Fibroblast of pulmonary artery (primary cell): ENCODE measurements at places on chromosomes 1 and 21.

- DNase-seq: peak; percentile 75
Observed at GRCh38 chr1:39167632-39168209, 36.8 kb upstream of the MACF1 start.

- no peak for DNase-seq
Observed at GRCh38 chr1:41340655-41341364, 20.4 kb upstream of the FOXO6 start.

GRCh38 chr21:39388811-39389155, 39.9 kb upstream of the HMGN1 start:
- no peak for DNase-seq

DNA sequence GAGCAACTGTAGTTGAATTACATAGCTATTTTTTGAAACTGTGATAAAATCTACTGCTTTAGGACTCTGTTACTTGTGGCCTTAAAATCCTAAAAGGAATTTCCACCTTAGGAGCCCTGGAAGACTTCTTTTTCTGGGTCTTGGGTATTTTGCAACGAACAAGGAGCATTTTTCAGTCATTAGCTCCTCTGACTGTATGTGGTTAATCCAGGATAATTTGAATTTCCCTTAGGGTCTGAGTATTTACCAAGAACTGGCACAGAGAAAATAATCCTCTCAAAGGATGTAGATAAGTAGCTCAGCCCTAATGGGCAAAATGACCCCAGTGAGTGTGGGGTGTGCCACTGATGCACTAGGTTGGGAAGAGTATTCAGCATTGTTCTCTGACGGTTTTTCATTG, 170.4 kb downstream of the VAV3 start:
- no peak for DNase-seq

DNA sequence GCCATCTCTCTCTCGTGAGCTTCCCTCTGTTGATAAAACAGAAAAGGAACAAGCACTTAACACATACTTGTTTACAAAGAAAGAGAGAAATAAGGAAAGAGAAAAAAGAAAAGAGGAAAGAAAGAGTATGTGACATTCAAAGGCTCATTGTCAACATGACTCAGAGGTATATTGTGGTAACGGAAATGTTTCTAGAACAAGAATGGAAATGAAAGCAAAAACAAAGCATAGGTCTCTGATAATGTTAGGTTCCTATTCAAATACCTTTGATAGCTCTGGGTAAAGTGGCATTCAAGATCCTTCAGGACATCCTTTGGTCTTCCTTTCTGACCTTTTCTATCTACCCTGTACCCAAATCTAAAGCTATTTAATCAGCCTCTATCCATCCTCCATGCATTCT, 67.4 kb upstream of the DMRTA2 start:
- no peak for DNase-seq

GRCh38 chr1:181531951-181532600, 48.8 kb downstream of the CACNA1E start:
- no peak for DNase-seq

GRCh38 chr1:230279583-230279945, 146.6 kb downstream of the PGBD5 start:
- DNase-seq: no peak

DNA sequence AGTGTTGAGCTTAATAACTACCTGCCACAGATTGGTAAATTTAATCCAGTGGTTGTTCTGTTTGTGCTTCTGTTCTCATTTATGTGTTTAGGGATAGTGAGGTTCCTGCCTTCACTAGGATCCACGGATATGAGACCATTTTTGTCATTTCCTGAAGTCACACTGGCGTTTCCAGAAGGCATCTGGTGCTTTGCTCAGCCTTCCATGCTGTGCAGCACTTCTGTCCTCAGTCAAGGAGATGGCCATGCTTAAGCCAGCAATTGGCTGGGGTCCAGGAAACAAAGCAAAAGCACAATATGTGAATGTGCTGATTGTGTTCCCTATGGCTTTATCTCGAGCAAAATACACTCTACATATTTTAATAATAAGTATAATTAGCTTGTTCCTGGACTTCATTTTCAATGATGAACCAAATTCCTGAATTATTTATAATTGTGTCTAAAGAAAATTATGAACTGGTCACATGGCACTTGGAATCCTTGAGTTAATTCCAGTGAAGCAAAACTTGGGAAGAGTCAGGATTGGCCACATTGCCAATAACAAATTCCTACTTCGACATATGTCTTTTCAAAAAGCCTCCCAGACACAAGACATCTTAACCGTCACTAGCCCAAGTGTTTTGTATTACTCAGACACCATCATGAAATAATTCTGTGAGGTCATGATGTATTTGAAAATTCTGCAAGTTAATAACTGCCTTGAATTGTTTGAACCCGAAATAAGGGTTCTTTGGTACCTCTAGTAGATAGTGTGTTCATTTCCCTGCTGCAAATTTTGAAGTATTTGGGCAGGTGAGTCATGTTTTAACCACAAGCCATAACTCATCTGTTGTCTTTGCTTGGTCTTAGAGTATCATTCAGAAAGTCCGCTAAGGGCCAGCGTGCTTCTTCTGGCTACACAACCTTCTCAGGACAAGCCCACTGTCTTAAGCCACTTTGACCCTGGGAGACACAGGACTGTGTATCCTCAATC, 412.4 kb downstream of the DISC1 start:
- peak; percentile 24 for DNase-seq

- DNase-seq: no peak
Observed at GRCh38 chr1:53586765-53587164, 127.6 kb downstream of the DMRTB1 start.

DNA sequence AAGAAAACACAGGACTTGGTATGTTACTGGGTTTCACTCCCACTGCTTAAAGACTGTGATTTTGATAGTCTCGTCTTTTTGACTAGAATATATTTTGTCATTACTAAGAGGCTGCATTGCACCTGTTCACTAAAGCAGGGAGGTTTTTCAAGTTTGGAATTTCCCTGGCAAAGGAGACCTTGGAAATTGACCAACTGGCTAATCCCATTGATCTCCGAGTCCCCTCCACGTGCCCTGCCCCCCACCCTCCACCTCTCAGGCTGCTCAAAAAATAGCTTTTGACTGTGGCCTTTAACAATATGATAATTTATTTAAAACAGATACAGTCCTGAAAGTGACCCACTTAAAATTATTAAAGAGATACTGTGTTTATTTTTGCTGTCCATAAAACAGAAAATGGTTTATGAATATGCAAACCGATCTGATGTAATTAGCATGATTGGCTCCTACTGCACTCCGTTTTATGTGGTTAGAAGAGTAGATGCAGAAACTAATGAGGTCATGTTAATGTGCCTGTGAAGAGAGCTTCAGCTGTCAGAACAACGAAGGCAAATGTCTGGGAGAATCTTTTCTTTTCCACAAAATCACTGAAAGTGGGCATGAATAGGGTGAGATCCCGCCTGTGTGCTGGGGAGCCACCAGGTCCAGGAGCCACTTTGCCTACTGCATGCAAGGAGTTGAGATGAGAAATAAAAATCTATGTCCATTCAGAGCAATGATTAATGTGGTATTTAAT, 361.5 kb downstream of the RRAGC start:
- no peak for DNase-seq

- DNase-seq: peak; percentile 7
Observed at GRCh38 chr1:101781201-101781831, 215.4 kb downstream of the OLFM3 start.

- DNase-seq: no peak
Observed at GRCh38 chr1:19121192-19121591, 88.9 kb downstream of the UBR4 start.

- peak; percentile 46 for DNase-seq
Observed at GRCh38 chr21:16418226-16418625, 688.4 kb downstream of the USP25 start.

- peak; percentile 96 for DNase-seq
Observed at GRCh38 chr1:223700942-223701637, 11.2 kb upstream of the CAPN2 start.

GRCh38 chr21:29385934-29386520, 87.3 kb downstream of the BACH1 start:
- no peak for DNase-seq

- DNase-seq: no peak
Observed at GRCh38 chr1:50522691-50523342, 99.6 kb upstream of the DMRTA2 start.

DNA sequence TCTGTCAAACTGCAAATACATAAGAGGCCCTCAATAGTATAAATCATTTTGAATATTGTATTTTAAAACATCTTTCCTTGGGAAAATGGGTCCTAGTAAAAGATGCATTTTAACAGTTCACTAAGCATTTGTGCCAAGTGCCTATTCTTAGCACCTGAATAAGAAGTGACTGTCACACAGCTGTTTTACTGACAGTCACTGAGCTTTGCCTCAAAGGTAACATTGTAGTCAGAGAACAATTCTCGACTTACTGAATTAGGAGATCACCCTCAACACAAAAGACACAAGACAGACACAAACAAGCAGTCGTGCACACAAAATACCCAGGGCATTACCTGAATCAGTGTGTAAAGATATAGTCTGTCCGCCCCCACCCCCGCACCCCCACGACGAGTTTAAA, 408 bp downstream of the ESRRG start:
- DNase-seq: no peak

- no peak for DNase-seq
Observed at GRCh38 chr1:147208619-147209018, 16.5 kb downstream of the FMO5 start.

- no peak for DNase-seq
Observed at GRCh38 chr1:152039461-152039860, 2.7 kb upstream of the S100A11 start.

- DNase-seq: no peak
Observed at GRCh38 chr1:6491966-6492365, 499 bp upstream of the PLEKHG5 start.

- DNase-seq: no peak
Observed at GRCh38 chr1:84424513-84425149, 26.3 kb downstream of the DNASE2B start.

DNA sequence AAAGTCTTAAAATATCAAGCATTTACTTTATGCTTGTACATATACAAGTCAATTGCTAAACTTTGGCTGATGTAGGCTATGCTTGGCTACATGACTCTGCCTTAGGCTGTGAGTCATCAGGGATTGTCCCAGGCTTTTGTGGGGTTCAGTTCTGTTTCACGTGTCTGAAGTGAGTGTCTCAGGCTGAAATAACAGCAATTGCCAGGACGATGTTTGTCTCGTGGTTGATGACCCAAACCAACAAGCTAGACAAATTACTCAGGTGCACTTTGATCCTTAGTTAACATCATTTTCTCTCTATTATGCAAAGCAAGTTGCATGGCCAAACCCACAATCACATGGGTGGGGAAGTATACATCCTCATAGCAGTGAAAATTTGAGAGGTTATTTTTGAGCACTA, 410.1 kb downstream of the BRINP3 start:
- DNase-seq: peak; percentile 21

- peak; percentile 58 for DNase-seq
Observed at GRCh38 chr1:94982398-94982797, 55.5 kb upstream of the CNN3 start.

DNA sequence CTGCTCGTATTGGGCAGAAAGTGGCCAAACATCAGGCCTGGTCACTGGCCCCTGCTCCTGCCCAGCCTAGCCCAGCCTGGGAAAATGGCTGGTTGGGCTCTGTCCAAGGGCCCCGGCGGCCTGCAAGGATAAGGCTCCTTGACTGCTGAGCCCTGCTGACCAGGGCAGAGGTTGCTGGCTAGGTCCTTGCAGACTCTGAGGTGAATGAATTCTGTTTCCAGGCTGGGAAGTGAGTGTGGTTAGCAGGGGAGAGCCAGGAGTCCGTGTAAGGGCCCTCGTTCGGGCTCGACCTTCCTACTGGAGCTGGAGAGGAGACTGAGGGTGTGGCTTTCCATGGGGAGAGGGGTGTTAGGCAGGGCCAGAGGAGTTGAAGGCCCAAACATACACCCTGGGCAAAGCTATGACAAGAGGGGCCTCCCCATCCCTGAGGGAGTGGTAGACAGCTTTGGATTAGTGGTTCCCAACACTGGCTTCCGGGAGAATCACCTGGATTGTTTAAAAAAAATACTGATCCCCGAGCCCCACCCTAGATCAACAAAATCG, 20.6 kb downstream of the CSF1 start:
- peak; percentile 88 for DNase-seq

DNA sequence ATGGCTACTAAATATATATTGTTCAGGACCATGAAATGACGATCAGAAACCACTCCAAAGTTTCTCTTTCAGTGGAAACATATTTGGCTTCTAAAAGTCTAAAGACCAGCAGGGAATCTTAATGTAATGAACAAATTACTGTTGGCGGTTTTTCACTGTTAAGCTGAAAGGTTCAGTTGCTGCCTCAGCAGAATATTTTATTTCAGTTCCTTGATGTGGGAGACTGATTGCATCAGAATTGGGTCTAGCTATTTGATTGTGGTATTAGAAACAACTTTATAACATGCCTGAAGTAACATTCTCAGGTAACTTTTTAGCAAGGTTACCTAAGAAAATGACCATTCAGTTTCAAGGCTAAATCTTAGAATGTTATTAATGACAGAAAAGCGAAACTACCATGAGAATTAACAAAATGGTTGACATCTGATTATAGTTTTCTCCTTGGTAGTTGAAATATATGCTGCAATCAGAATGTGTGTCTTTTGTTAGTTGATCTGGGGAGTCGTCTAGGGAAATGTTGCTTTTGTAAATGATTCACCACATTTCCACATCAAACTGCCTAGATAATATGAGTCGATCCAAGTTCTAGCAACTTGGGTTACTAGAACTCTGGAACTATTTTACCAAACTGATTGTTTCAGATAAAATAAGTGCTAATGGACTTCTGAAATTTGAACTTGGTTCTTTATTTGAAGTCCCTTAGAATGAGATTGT, 200.4 kb downstream of the HMCN1 start:
- peak; percentile 68 for DNase-seq

- no peak for DNase-seq
Observed at GRCh38 chr1:198927129-198927528, 288.3 kb downstream of the PTPRC start.

- peak; percentile 48 for DNase-seq
Observed at GRCh38 chr1:10646347-10646861, 150.0 kb downstream of the CASZ1 start.

GRCh38 chr1:175481126-175482070, 262.0 kb downstream of the TNR start:
- peak; percentile 53 for DNase-seq

- no peak for DNase-seq
Observed at GRCh38 chr1:173241528-173242347, 34.6 kb upstream of the TNFSF4 start.

DNA sequence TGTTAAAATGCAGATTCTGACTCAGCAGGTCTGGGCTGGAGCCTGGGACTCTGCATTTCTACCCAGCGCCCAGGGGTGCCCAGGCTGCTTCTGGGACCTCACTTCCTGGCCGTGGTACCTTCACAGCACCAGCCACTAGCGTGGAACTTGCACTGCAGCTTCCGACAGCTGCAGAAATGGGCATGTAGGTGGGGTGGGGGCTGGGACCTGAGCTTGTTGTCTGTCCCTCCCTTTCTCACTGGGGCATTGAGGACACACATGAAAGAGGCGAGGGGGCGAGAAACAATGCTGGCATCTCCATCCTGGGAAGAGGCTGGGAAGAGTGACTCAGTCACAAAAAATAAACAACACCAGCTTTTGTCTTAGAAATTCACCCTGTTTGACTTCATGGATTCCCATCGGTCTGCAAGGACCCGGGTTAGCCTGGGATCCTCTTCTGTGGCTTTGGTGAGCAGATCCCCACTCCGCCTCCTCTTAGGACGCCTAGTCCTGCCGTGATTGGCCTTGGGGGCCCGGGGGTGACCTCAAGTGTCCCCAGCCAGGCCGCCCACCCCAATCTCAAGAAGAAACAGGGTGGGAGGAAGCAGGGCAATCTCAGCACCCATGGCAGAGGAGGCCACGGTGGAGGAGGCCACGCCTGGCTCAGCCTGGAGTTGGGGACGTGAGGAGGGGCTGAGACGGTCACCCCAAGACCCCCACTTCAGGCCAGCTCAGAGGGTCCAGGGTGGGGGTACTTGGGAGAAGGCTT, 29.9 kb upstream of the POFUT2 start:
- peak; percentile 73 for DNase-seq

- peak; percentile 11 for DNase-seq
Observed at GRCh38 chr1:76955652-76956051, 88.4 kb downstream of the ST6GALNAC5 start.
